ENCODE measurements at places on chromosomes 16 and 17. TPM values are rescaled to one million over a fixed set of nuclear protein-coding genes. Genes with fewer than 3 reads are reported as not detected.
A peak's percentile ranks its signal among the peaks of the same experiment; 100 is the strongest.

GRCh38 chr17:17621254-17621653, 29.7 kb upstream of the PEMT start:
- no peak for DNase-seq

GRCh38 chr16:53080345-53081031, 25.7 kb downstream of the CHD9 start:
- peak; percentile 92 for DNase-seq

DNA sequence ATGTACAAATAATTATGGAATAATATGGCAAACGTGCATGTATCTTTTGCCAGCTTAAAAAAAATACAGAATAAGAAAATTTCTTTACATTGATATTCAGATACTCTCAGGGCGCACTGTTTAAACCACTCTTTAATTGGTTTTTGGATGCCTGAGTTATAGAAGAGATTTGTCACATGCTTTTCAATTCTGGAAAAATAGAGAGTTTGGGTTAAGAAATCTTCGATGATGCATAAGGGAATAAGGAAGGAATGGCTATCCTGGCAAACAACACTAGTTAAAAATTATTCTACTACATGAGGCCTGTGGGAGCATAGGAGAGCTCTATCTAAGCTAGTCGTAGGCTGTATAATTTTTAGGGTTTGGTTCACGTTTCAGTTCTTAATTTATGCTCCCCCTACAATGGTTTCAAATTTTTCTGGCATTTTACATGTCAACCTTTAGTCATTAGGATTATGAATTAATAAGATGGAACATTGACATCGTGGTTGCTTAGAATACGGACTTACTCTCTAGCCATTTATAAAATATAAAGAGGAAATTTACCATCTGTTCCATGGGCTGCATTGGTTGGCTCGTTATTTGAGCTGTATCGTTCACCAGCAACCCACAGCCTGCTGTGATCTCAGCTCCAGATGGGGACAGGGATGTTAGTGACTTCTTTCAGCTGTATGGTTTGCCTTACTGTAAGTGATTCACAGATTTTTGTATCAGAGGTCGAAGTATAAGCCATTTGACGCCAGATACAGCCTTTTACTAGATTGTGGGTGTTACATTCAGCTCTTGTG, 15.9 kb downstream of the NARF start:
- no peak for DNase-seq

- DNase-seq, result no peak
Measured at GRCh38 chr17:74736513-74737298, at the start of gene RAB37. Gene RAB37 (plus strand): TSS chr17:74737256. CDS start chr17:74737273, 17 bp downstream.

DNA sequence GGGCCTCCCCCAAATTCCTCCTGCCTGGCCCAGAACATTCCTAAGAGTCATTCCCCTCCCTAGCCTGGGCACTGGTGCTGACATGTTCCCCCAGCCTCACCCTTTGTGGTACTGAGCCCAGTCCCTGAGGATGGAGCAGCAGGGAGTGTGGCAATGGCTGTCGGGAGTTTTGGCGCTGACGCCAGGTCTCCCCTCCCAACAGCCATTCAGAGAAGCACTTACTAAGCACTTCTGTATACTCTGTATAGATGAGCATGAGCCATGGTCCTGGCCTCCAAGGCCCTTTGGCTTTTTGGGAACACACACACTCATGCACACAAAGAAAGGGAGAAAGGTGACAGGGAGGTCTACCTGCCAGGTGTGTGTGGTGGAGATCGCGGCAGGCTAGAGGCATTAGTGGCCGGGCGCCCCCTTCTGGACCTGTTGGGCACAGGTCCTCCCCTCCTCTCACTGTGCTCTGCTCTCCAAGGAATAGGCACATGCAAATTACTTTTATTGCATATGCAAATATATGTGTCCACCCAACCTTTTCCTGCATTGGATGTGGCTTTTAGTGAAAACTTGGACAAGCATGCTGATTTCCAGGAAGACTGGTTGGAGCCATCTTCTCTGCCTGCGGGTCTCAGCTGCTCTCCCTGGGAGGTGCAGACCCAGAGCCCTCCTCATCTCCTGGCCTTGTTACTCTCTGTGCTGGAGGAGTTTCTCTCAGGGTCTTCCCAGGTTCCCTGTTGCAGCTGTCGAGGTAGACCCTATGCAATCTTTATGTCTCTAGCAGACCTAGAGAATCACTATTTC, 17.4 kb upstream of the C17orf107 start:
- DNase-seq, result no peak

DNA sequence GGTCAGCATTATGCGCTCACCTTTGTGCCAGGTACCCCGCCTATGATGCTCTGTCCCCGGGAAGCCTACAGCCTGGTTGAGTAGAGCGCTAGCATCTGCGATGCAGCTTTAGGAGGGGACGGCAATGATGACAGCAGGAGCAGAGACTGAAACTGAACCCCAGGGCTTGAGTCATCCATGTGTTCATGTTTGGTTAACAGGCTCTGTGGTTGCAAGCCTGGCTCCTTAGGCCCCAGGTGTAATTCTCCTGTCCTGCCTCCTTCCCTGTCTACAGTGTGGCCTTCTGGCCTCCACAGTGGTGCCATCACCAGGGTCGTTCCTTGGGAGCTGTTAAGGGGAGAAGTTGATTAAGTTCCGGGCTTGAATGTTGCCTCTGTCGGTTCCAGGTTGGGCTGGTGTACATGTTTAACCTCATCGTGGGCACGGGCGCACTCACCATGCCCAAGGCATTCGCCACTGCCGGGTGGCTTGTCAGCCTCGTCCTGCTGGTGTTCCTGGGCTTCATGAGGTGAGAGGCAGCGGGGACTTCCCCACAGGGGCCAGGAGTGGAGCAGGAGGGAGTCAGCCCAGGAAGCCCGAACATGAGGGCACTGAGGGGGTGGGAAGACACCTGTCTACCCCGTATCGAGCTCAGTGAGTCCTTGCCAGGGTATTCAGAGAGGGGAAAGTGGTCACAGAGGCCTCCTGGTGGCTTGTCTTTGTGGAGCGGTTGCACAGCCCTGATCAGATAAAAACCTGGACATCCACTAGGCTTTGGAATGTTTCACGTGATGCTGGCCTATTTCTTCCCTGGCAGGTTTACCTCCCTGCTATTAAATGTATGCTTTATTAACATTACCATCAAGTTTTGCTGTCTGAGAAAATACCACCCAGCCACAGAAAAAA, 9.2 kb upstream of the NAT9 start:
- DNase-seq, result no peak

GRCh38 chr16:17724242-17724898, 253.6 kb upstream of the XYLT1 start:
- DNase-seq, result no peak

- no peak for DNase-seq
Measured at GRCh38 chr16:22302776-22303363, 5.7 kb downstream of the POLR3E start.

The CDK3 gene
- polyA plus RNA-seq, result 7.6 TPM

The PIPOX gene
- 1.1 TPM for polyA plus RNA-seq

The GINS3 gene
- polyA plus RNA-seq, result 7.4 TPM
